ENCODE measurements at places on chromosomes 12 and 14.

GRCh38 chr12:95096852-95097251 lies 23.4 kb upstream of the NR2C1 start:
- no peak for DNase-seq

- no peak for DNase-seq
These were observed 308.0 kb downstream of the PPFIA2 start for GRCh38 chr12:81450920-81451739.

DNA sequence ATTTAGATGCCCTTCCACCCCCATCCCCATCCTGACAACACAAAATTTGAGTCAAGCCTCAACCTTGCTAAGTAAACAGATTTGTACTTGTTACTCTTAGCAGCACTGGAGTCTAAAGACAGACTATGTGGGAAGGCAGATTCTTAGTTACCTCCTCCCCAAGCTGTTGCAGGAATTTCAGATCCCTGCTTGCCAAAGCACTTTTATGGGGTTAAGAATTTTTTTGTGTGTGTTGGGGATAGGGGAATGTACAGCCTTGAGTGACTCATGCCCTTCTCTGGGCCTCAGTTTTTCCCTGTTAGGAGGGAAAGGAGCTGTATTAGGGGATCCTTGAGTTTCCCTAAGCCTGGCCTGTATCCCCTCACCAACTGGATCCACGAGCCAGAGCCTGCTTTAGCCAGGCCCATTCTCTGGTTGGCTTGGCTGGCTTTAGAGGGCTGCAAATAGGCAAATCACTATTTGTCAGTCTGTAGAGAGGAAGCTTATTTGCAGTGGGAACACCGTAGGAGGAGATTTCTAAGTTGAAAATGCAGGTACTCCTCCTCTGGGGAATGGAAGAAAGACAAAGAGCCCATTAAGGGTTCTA lies 27.7 kb upstream of the RNU6-8 start:
- no peak for DNase-seq

- DNase-seq: no peak
These were observed 107.1 kb upstream of the AEBP2 start for GRCh38 chr12:19332196-19332595.

DNA sequence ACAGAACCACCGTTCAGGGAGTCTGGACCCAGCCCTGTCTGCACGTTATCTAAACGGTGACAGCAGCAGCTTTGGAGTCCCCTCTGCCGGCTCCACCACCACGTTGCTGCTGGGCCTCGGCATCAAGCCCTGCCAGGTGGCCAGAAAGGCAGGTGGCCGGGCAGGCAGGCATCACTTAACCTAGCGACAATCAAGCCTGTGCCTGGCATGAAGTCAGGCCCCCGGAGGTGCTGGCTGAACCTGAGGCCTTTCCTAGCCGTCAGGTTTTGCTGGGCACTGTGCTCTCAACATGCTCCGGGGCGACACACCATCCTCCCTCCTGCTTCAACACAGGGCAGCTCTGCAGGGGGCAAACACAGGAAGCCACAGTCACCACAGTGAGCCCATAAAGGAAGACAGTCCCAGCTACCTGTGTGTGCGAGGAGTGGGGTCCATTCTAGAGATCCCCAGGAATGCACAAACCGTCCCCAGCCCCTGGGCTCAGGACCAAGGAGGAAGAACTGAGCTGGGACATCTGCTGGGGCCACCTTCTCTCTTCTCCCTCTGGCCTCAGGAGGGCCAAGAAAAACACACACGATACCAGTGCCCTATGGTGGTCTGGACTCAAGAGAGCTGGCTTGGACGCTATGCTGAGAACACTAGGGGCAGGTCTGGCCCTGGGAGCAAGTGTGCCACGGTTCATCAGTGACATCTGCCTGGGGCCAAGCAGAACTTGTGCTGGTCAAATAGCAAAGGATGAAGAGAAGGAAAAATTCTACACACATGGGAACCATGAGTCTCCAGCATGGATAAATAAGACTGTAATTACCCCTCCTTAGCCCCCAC lies 44.7 kb downstream of the CCDC88C start:
- no peak for DNase-seq

GRCh38 chr12:25348593-25348895 lies 97.8 kb upstream of the KRAS start:
- DNase-seq: no peak
